Mesenteric fat pad (tissue), 1 donor: ENCODE measurements at places on chromosomes 2 and 18. TPM values are rescaled to one million over a fixed set of nuclear protein-coding genes. Genes with fewer than 3 reads are reported as not detected.

DNA sequence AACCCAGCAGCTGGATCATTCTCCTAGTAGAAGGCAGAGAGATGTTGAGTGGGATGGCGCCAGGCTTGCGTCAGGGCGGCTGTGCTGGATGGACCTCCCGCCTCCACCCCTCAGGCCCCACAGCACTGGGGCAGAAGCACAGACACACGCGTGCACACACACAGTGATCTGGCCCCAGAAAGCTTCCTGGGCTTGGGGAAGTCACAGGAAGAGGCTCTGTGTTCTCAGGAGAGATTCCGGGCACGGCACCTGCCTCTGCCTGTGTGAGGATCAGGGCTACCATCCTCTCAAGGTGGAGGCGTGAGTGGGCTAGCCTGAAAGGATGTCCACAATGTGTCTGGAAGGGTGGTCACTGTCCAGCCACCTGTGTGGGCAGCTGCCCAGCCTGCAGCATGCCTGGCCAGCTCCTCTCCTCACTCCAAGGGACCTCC lies 229.8 kb upstream of the HS6ST1 start:
- peak; percentile 82 for DNase-seq

GRCh38 chr18:31789409-31789808 lies 28.7 kb upstream of the SLC25A52 start:
- no peak for DNase-seq

UGT1A5 gene
- not detected for total RNA-seq

GRCh38 chr2:38797250-38797676 lies 19.3 kb downstream of the GEMIN6 start:
- DNase-seq: no peak
